ENCODE measurements at places on chromosomes 5 and 9. TPM values are rescaled to one million over a fixed set of nuclear protein-coding genes. Genes with fewer than 3 reads are reported as not detected.

GRCh38 chr9:132985071-132985350 lies 6.5 kb downstream of the GFI1B start:
- DNase-seq, result no peak

DNA sequence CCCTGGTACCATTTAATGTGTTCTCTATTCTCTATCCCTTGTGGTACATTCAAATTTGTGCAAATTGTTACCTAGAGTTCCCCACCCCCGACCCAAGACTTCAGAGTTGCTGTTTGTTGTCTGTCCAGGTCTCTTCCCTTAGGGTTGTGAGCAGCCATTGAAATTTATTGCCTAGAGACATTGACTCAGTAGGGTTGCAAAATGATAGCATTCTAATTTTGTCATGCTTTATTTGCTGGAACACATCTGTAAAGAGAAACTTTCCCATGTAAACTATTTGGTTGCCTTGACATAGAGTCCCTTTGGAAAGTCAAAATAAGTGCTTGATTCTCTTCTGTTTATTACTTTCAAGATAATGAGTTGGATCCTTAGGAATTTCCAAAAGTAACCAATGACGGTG lies 91.7 kb upstream of the KLF9 start:
- no peak for DNase-seq

GRCh38 chr5:79689541-79690466 lies at the start of gene CMYA5:
Gene CMYA5 (plus strand): TSS chr5:79689836. CDS start chr5:79689908, 72 bp downstream.
- DNase-seq, result no peak

GRCh38 chr9:129932303-129933151 lies 97.3 kb downstream of the USP20 start:
- no peak for DNase-seq

GRCh38 chr5:140408750-140409241 lies 7.2 kb downstream of the ANKHD1 start:
- no peak for DNase-seq

DNA sequence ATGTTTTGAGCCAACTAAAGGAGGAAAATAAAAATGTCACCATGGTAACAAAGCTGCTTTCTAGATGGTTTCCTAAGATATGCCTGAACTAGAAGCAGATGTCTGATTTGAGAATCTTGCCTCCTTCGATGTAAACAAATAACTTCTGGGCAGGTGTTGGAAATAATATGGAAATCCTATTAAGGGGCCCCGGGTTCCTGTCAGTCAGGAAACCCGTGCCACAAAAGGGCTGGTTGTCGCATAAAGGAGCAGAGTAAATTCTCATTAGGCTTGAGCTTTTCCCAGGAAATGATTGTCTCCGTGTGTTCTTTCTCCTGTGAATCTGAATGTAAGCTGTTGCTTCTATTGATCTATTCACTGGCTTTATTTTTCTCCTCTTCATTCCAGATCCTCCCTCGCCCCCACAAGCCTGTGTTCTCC lies 90.8 kb downstream of the TLE4 start:
- no peak for DNase-seq

GRCh38 chr5:131812371-131813160 lies 15.7 kb upstream of the FNIP1 start:
- DNase-seq, result no peak

DNA sequence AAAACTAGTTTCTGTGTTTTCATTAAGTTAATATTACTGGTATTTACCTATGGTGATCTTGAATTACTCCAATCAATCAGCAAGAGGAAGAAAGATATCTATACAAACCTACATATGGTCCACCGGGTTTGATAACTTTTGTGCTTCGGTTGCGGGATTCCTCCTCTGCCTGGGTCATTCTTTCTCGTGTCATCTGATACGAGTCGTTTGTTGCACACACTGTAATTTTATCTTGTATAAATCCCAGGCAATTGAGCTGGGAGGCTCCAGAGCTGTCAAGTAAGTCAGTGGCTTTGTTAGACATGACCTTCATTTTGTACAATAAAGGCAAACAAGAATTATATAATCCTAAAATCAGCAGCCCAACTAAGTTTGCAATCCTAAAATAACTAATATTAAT lies 48.0 kb downstream of the ELL2 start:
- no peak for DNase-seq

- no peak for DNase-seq
Observed at GRCh38 chr9:97759581-97760288, 62.6 kb upstream of the XPA start.

DNA sequence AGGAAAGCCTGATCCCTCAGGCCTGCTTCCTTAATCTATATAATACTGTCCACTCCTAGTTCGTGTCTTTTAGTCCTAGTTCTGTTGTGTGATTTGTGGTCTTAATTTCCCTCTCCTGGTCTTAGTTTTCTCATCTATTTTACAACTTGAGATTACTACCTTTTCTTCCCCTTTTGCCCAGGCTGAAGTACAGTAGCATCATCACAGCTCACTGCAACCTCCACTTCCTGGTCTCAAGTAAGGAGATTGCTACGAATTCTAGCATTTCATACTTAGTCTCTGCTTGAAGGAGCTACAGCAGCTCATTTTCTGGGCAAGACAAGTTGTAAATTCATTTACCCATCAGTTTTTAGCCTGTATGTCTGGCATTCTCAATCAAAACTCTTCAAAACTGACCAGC lies 5.5 kb downstream of the TRIM32 start:
- no peak for DNase-seq

DNA sequence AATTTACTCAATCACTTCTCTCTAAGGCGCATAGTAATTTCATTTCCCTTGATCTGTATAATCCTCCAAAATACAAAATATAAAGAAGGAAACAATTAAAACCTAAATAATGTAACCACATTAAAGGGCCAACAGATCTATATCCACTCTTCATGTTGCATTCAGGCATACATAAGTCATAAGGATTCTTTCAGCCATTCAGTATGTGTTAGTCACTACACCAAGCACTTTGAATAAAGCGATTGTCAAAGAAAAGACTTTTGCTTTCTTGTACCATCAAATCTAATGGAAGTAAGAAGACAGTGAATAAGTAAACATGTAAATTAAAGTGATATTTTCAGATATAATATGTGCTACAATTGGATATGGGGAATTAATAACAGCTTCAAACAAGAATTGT lies 569.2 kb upstream of the PTPRD start:
- DNase-seq, result no peak

- no peak for DNase-seq
Observed at GRCh38 chr5:78628270-78628992, 20.1 kb downstream of the LHFPL2 start.

GRCh38 chr5:56329652-56330051 lies 96.5 kb upstream of the ANKRD55 start:
- no peak for DNase-seq

DNA sequence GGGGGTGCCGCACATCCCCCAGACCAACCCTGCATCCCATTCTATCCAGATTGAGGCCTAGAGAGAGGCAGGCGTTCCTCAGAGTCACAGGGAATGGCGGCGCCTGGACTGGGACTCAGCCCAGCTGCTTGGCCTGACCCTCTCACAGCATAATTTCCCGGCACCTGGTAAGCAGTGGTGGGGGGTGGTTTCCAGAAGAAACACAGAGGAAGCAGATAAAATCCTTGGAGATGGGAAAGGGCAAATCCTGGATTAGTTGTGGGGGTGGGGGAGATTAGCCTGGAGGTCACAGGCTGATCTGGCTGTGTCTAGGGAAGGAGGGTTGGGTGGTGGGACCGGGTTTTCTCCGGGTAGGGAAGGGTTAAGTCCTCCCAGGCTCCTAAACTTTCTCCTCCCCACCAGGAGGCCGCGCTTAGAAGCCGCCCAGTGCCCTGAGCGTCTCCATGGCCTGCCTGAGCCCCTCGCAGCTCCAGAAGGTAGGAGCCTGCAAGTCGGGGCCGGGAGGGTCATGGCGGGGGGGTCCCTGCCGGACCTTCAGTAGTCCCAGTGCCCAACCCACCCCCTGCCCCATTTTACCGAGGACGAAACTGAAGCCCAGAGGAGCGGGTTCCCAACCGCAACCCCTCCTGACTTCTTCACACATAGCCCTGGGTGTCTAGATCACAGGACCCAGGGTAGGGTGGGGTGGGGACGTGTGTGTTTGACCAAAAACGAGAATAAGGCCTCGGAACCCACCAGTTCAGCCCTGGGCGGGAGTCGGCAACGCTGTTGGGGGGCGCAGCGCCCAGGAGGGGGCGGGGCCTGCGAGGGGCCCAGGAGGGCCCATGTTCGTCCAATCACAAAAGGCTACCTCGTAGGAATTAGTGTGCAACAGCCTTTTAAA lies 1.3 kb downstream of the PHYHD1 start:
- no peak for DNase-seq

- DNase-seq, result no peak
Observed at GRCh38 chr5:40224421-40224820, 455.3 kb upstream of the PTGER4 start.

DNA sequence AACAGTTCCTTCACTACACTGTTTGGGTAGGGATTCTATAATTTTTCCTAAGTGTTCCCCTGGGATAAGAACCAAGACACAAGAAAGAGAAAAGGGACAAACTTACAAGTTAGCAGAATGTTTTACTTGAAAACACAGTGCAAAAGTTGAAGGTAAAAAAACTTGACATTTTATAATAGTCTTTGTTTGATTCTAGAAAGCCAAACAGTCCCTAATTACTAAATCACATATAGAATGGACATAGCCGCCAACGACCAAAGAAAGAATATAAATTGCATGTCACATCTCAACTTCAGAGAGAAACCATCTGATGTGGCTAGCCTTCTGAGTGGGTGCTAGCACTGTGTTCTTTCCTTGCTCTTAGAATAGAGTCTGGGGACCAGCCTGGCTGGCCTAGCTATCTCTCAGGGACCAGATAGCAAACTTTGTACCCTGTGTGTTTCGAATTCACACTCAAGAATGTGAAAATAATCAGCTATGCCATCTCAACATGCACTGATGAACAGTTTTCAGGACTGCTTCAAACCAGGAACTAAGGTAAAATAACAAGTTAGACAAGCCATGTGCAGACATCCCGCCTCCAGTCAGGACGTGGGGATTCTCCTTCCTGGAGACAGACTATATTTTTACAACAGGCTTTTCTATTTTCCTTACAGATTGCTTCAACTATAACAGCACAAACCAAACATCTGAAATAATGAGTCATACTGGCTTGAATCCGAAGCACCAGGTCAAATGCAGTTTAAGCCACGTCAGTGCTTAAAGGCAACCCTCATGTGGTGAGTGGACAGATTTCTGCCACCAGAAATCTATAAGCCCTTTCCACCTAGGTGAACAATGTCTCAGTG lies 53.7 kb downstream of the LHFPL2 start:
- peak; percentile 96 for DNase-seq

DNA sequence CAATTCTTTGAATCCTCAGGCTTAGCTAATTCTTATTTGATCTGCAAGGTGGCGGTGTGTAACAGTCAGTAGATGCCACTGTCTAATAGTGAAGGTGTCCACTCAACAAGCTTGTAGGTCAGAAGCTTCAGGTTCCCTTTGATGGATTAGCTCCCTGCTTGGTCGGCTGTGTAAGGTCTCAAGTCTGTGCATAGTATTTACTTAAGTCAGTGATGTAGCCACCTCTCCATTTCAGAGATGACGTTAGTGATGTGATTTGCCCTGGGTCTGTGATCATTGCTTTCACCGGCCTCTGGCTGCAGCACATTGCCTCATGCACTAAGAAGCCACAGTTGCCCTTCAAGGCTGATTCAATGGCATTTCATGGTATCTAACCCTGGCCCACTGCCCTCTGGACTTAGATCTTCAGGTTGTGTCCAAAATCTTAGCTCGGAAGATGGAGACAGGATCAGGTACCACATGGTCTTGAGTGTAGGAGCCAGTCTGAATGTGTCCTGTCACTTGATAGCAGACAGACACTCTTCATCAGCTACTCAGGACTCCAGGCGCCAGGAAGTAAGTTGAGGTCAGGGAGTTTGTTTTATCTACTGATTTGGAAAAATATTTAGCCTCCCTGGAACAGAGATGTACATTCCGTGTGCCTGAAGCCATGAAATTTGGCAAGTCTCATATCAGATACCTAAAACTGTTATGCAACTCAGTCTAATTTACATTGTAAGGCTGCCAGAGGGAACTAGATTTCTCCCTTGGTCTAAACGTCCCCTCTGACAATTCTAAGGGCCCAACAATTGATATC lies 42.9 kb downstream of the SUB1 start:
- DNase-seq, result peak; percentile 20

GRCh38 chr5:1416856-1417469 lies 28.3 kb downstream of the SLC6A3 start:
- no peak for DNase-seq

GRCh38 chr9:69030851-69031645 lies 4.5 kb upstream of the FXN start:
- no peak for DNase-seq

DNA sequence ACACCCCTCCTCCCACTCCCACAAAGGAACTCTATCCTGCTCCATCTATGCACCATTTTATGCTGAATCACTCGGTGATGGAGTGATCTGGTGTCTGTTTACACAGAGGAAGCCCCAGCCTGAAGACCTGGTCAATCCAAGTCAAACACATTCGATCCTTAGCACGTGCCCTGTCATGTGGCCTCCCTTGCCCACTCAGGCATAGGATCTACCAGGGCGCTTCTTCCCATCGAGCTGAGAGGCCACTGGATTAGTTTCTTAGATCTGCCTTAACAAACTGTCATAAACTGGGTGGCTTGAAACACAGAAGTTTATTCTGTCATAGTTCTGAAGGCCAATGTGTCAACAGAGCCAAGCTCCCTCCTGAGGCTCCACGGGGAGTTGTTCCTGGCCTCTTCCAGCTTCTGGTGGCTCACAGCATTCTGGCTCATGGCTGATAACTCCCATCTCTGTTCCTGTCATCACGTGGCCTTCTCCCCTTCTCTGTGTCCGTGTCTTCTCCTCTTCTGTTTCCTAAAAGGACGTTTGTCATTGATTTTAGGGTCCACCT lies 34.2 kb downstream of the FOXI1 start:
- no peak for DNase-seq

DNA sequence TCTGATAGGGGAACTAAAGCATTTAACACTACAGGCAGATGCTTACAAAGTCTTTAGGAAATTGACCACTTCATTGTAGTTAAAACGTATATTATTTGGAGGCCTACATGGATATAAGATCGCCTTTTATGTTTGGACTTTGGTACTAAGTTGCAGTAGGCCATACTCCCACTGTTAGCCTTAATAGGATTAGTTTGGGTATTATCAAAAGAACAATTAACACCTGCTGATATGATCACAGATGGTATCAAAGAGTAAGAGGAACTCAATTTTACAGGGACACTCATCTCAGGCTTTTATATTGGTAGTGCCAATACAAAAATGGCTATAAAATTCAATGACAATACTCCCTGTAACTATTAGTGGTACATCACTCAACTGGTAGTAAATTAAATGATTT lies 1183.0 kb downstream of the MAT2B start:
- DNase-seq, result no peak

DNA sequence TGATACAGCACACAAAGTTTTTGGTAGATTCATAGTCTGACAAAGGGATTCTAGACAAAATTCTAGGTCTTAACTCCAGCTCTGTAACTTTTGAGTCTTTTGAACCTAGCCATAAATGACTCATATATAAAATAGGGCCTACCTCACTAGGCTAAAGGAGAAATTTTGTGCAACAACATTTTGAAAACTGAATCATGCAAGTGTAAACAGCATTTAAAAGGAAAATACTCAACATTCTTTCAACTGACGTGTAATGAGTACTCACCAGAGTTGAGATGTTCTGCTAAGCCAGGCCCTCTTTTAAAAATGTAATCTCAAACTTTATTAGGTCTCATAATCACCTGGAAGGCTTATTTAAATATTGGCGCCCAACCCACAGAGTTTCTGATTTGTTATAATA lies 113.2 kb downstream of the STK32A start:
- no peak for DNase-seq

Gene LCN9
- not detected for total RNA-seq

Gene GPRIN1
- total RNA-seq, result 34.0 TPM

Gene FUBP3
- total RNA-seq, result 22.7 TPM

Gene TMEM215
- total RNA-seq, result not detected

Gene MRPL36
- 57.9 TPM for total RNA-seq

Gene ECSCR
- total RNA-seq, result 0.12 TPM
